ENCODE measurements at places on chromosomes 13 and 19. TPM values are rescaled to one million over a fixed set of nuclear protein-coding genes. Genes with fewer than 3 reads are reported as not detected.
A peak's percentile ranks its signal among the peaks of the same experiment; 100 is the strongest.

ZGLP1 gene
- 1.9 TPM for total RNA-seq

NLRP7 gene
- not detected for total RNA-seq

CCDC70 gene
- total RNA-seq, result not detected

GIPR gene
- total RNA-seq, result not detected

PTGIR gene
- total RNA-seq, result not detected

UGGT2 gene
- total RNA-seq, result 36.7 TPM

CLIP3 gene
- total RNA-seq, result 6.3 TPM

ZNF491 gene
- total RNA-seq, result 0.90 TPM

COL4A2 gene
- 67.4 TPM for total RNA-seq

DLL3 gene
- 2.6 TPM for total RNA-seq

TYROBP gene
- total RNA-seq, result not detected

ZIC2 gene
- total RNA-seq, result not detected

- no peak for DNase-seq
Observed at GRCh38 chr19:2077833-2078619, 18.1 kb downstream of the MOB3A start.

DNA sequence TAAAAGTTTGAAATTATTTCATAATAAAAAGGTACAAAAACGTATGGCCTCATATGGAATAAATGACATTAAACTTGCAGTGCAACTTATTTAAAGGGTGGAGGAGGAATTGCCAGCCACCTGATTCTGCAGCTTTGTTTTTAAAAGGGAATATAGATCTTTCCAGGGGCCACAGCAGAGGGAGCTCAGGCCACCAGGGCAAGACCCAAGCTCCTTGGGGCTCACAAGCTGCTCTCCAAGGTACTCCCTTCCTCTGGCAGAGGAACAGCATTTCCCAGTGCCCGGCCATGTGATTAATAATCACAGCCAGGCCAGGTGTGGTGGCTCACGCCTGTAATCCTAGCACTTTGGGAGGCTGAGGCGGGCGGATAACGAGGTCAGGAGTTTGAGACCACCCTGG is 6.2 kb downstream of the ACOD1 start:
- no peak for DNase-seq

DNA sequence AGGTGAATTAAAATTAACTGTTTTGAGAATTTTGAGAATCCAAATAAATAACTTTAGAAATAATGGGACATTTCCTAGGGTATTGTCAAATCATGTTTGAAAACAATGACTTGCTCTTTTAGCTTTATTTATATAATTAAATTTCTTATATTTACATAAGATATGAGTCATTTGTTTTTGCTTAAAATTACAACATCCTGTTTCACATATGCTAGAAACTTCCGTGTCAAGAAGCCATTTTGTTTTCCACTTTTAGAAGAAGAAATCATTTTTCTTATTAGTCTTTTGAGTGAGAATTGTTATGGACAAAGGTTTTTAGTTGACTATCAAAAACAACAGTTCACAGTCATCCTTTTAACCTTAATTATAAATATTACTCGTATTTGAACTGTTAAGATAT is 48.2 kb downstream of the DPY19L3 start:
- DNase-seq, result peak; percentile 20

- no peak for DNase-seq
Observed at GRCh38 chr13:83220241-83220640, 662.0 kb downstream of the SLITRK1 start.

- DNase-seq, result no peak
Observed at GRCh38 chr13:112391746-112392145, 15.6 kb downstream of the SPACA7 start.

DNA sequence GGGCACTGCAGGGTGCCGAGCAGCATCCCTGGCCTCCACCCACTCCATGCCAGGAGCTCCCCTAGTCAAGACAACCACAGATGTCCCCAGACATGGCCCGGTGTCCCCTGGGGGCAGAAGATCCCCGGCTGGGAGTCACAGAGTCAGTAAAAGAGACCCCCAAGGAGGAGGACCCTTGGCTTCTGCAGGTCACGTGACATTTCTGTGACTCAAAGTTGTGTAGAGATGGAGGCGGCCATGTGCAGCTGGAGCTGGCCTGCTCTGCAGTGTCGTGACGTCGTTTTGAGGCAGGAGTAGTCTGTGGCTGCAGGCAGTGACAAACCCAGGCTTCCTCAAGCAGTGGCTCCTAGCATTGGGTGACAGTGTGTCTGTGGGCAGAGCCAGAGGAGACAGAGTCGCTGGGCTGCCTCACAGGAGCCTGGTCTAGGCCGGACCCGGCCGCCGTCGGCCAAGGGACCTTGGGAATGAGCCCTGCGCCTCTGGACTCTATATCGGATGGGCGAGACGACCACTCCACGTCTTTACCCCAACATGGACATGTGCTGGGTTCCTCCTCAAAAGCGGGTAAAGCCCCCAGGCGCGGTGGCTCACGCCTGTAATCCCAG is 7.7 kb upstream of the DIRAS1 start:
- no peak for DNase-seq

DNA sequence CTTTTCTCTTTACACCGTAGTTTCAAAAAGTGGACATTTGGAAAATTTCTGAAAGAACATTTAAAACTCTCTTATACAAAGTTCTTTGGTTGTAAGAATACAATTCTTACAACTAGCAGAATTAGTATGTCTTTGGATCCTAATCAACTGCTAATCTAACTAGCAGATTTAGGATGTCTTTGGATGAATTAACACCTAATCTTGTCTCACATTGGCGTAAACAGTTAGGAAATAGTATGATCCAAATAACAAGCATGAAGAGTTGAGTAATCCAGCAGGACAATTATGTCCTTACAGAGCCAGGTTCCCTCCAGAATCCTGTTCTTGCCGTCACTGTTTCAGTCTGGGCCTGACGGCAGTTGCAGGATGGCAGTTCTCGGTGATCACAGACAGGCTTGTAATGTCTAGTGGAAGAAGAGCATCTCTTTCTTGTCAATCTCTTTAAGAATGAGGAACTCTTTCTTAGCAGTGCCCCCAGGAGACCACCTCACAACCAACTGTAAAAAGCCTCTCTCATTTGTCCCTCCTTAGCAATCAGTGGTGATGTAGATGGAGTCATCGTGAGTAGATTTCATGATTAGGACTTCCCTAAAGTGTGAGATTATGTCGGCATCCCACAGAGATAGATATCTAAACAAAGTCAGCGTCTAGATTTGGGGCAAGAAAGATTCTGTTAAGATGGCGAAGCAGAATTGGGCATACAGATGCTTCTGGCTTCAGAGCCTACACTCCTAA is 5.7 kb upstream of the TNFSF13B start:
- no peak for DNase-seq

DNA sequence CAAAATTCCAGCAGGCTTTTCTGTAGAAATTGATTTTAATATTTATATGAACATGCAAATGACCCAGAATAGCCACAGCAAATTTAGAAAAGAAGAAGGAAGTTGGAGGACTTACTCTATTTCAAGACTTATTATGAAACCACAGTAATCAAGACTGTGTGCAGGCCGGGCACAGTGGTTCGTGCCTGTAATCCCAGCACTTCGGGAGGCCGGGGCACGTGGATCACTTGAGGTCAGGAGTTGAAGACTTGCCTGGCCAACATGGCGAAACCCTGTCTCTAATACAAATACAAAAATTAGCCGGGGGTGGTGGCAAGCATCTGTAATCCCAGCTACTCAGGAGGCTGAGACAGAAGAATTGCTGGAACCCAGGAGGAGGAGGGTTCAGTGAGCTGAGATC is 6.0 kb upstream of the FFAR2 start:
- DNase-seq, result no peak

DNA sequence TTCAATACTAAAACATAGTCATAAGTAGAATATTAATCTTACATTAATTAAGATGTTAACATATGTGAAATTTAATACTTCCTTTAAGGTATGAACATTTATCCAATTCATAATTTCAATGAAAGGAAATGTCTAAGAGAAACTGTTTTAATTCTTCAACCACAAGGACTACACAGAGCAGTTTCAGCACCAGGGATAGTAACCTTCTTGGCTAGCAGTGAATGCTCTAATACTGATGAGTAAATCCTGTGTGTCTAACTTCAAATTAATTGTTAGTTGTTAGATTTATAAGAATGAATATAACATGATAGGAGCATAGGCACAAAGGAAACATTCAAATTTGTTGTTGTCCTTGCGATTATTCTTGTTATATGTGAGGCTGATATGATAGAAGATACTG is 15.6 kb upstream of the NBEA start:
- DNase-seq, result peak; percentile 41

- no peak for DNase-seq
Observed at GRCh38 chr13:77536358-77536757, 852 bp downstream of the SCEL start.

GRCh38 chr13:97953376-97953970 is at the start of gene IPO5:
Gene IPO5 (plus strand): TSS chr13:97953675. CDS start chr13:97976697, 23,022 bp downstream.
- peak; percentile 94 for DNase-seq

GRCh38 chr13:61778531-61778930 is 362.9 kb upstream of the PCDH20 start:
- no peak for DNase-seq

- DNase-seq, result no peak
Observed at GRCh38 chr19:34353546-34353945, 11.4 kb upstream of the GPI start.

- no peak for DNase-seq
Observed at GRCh38 chr13:86974995-86975328, 696.2 kb upstream of the SLITRK5 start.

DNA sequence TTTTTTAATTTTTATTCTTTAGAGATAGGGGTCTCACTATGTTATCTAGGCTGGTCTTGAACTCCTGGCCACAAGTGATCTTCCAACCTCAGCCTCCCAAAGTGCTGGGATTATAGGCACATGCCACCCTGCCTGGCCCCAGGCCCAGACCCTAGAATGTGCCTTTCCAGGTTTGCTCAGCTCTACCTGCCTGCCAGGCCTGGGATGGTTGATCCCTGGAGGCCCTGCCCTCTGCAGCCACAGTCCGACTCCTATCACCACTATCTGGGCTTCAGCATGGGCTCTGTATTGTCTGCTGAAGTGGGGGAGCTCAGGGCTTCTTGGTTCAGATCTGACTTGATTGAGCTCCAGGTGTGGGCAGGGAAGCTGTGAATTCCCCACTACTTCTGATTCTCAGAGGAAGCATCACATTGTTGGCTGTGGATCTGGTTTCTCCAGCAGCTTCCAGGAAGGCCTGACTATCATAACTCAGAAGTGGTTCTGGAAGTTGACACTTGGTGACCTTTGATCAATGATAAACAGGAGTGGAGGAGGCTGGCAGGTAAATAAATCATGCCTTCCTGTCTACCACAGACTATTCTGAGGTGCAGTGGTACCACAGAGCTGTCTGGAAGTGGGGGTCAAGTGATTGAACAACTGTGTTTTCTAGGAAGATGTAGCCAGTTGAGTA is 71.9 kb downstream of the OLFM4 start:
- no peak for DNase-seq

- DNase-seq, result no peak
Observed at GRCh38 chr19:33397536-33398360, 24.2 kb downstream of the CEBPG start.

DNA sequence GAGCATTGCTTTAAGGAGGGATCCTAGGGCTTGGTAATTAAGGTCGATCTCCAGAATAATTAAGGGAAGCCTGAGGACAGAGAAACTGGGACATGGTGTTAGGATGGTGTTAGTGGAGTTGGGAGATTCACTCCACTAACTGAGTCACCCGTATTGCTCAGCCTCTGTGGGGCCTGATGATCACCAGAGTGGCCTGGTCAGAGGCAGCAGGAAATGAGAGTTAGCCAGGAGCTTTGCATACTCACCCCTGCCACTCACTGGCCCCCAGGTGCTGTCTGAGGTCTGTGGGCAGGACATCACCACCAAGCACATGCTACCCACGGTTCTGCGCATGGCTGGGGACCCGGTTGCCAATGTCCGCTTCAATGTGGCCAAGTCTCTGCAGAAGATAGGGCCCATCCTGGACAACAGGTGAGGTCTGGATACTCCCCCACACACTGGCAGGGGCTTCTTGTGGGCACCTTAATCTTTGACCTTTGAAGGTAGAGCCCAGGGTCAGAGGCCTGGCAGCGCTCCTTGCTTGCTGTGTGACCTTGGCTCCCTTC is 32.1 kb downstream of the PPP2R1A start:
- no peak for DNase-seq

DNA sequence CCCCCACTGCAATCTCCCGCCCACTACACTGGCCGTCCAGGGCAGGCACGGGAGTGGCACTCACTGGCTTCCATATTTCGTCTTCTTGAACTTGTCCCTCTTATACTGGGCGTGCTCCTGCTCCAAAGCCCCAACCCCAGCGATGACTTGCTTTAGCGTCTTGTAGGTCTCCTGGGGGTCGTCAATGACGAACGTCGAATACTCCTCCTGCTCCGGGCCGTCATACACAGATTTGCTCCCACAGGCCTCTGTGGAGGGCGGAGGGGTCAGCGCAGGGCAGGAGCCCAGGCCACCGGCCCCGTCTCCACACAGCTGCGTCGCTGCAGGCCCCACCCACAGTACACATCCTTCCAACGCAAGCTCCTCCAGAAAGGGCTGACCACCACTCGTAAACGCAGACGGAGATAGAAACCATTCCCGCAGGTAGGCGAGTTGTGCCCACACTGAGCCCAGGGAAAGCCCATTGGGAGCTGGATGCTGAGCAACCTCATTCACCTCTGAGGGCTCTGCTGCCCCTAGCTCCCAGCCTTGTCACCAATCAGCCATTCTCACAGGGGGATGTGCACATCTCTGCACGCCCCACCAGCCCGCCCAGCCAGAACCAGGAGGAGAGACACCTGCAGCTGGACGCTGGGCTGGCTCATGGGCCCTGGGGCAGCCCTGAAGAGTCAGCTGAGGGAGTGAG is 7.9 kb upstream of the C13orf46 start:
- no peak for DNase-seq

GRCh38 chr13:82688400-82688994 is 1193.8 kb downstream of the SLITRK1 start:
- peak; percentile 46 for DNase-seq

- DNase-seq, result no peak
Observed at GRCh38 chr19:33492090-33492489, 29.5 kb downstream of the PEPD start.

GRCh38 chr13:43022934-43023288 is 475 bp upstream of the DNAJC15 start:
- DNase-seq, result no peak

GRCh38 chr13:85985797-85986196 is 186.6 kb upstream of the SLITRK6 start:
- DNase-seq, result peak; percentile 19

DNA sequence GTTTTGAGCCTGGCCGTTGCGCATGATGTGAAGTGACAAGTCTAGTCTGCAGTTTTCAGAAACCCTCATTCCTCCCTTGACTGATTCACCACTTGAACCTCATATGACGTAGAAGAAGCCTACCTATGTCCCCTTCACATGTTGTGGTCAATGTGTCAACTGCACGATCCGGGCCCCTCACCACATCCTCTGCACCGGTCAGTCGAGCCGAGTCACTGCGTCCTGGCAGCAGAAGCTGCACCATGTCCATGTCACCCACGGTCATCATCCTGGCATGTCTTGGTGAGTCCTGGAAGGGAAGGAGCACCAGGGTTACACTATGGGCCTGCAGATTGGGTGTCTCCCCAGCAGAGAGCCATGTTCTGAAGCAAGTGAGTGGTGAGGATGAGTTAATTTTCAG is at the start of gene KIR2DL4:
TSS of gene KIR2DL4 (plus strand) at position 201 of the 400 bp plus-strand sequence. CDS start at position 243, 42 bp downstream.
- DNase-seq, result no peak

- DNase-seq, result no peak
Observed at GRCh38 chr13:95378603-95379002, 77.4 kb upstream of the ABCC4 start.

GRCh38 chr19:19343762-19344161 is 23.1 kb downstream of the MAU2 start:
- no peak for DNase-seq

Data from LHCN-M2 (cell line).